ENCODE measurements at places on chromosomes 2 and 18. TPM values are rescaled to one million over a fixed set of nuclear protein-coding genes. Genes with fewer than 3 reads are reported as not detected.

The TRIM54 gene
- not detected for total RNA-seq

DNA sequence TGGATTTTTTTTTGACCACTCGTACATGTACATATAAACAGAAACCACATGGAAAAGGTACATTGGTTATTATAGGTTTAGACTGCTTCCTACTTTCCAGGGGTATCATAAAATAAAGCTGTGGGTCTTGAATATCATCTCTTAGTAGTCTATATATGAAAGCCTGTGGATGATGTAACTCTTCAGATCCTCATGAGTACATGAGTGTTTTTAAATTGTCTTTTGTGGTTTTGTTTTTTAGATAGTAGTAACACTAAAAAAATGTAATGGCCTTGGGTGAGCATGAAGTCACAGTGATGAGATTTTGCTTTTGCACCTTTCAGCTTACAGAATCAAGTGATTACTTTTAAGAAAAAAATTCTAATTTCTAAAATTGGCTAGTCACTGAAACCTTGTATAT lies 80.2 kb downstream of the RAB3GAP1 start:
- no peak for DNase-seq

GRCh38 chr2:221708902-221709301 lies 136.8 kb upstream of the EPHA4 start:
- no peak for DNase-seq

DNA sequence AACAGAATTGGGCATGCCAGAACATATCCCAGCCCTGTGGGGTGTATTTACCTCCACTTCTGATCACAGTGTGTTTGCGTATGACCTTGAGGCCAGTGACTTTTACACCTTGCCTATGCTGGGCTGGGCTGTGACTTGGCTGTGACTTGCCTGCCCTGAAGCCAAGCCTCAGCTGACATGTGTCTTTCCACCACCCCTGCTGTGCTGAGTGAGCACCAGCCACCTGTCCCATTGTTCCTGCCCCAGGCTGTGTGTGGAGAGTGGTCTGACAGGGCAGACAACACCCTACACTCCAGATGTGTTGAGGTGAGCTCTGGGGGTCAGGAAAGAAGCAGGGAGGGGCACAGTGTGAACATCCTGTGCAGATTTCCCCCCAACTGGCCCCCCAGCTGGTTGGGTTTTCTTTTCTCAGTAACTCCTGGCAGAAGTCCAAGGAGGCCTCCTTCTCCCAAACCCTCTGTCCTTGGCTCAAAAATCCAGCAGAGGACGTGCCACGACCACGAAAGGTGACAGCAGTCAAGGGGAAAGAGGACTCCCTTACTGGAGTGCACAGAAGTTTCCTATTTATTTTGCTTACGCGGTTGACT lies 5.1 kb upstream of the STEAP3 start:
- DNase-seq, result no peak

The PTPN18 gene
- total RNA-seq, result 67.6 TPM

The SF3B6 gene
- total RNA-seq, result 43.7 TPM

DNA sequence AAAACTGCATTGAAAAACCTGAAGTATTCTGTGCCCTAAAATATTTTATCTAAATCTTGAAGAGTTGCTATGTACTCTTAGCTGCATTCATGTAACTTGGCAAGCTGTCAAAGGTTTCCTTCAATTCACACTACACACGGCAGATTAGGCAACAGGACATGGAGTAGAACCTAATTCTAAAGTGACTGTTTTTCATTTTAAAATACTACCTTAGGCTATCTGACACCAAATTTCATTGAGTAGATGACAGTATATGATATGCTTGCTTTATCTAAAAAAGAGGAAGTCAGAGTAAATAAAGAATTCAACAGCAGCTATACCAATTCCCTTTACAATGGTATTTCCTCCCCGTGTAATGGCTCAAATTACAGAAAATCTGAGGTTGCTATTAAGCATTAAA lies 45.4 kb downstream of the EXOC6B start:
- DNase-seq, result no peak

The KCNG2 gene
- total RNA-seq, result not detected

DNA sequence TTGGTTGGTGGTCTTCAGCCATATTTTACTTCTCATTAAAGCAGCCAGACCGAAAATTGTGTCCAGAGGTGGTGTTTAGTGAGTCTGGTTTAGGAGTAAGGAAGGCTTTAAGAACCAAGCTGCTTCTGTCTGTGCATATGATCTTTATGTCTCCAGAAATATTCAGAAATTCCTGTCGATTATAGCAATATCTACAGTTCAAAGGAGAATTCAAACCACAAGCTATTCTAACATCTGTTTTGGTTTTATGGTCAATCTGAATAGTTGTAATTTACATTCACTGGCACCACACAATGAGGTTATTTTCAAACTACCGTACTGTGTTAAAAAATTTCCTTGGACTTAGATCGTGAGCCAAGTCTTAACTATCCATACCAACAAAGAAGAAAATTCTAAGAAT lies 11.3 kb downstream of the UPP2 start:
- no peak for DNase-seq

The EVX2 gene
- total RNA-seq, result not detected

The LONRF2 gene
- total RNA-seq, result 0.19 TPM

The KIF5C gene
- total RNA-seq, result 9.5 TPM

- DNase-seq, result no peak
Measured at GRCh38 chr2:232320443-232320803, 58.1 kb upstream of the ALPP start.

DNA sequence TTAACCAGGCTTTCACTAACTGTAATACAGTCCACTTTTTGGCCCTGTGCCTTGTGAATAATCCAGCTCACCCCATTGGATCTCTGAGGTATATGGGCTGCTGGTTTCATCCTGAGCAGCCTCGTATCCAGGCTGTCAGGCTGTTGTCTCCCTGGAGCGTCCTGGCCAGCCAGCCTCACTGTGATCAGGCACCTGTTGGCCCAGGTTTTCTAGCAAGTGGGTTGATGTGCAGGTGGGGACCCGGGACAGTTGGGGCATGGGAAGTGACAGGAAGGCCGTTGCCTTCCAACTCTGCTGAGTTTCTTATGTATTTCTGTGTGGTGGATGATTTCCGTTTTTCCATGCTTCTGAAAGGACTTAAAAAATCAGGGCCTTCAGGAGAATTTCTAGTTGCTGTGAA lies 132.4 kb downstream of the ACOXL start:
- no peak for DNase-seq

The LRRC30 gene
- total RNA-seq, result not detected

GRCh38 chr2:36446294-36446693 lies 90.7 kb downstream of the CRIM1 start:
- DNase-seq, result no peak

GRCh38 chr2:47033102-47033880 lies 117.7 kb upstream of the MCFD2 start:
- DNase-seq, result no peak

- no peak for DNase-seq
Measured at GRCh38 chr2:234414596-234414995, 82.3 kb downstream of the ARL4C start.

- no peak for DNase-seq
Measured at GRCh38 chr18:75169411-75169810, 39.5 kb downstream of the PTGR3 start.

DNA sequence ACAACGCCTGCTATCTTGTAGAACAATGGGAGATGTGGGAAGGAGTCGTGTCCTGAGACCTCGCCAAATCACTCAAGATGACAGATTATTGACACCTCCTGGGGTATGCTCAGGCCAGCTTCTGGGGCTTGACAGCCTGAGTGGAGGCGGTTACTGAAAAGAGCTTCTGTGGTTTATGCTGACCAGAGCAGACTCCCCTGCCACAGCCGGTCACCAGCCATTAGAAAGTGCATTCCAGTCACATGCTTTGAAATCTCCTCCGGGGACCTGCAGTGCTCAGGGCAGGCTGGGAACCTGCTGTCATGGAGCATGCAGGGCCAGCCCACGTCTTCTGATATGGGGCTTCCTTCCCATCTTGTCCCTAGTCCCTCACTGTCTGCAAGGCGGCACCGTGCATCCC lies 215.9 kb downstream of the SEPTIN10 start:
- no peak for DNase-seq

The BCL2 gene
- 201 TPM for total RNA-seq

DNA sequence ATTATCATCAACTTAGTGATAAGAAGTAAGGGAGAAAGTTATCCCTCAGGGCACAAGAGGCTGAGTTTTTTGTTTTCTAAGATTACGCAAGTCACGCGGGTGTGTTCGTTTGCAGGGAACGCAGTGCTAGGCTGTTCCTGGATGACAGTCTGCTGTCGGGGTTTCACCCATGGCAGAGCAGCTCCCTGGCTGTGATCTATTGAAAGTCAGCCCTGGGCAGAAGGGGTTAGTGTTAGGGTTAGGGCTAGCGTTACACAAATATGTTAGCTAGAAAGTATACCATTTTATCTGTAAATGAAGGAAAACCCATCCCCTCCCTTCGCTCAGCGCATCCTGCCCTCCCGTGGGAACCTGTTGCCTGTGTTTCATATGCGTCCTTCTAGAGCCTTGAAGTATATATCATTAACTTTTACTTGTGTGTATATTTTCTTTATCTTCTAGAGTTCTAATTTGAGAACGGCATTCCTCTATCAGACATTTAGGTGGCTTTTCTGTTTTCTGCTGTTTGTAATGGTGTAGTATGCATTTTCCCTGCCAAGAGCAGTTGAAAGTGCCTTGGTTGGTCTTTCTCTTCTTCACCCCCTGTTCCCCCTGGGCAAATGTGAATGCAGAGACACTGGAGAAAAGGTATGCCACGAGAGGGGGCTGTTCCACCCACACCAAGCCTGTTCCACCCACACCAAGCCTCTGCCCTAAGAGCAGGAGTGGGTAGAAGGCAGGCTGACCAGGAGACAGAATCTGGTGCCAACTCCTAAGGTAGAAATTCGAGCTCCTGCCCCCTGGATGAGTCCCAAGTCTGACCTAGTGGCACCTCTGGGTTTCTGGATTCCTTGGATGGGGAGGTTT lies 47.0 kb downstream of the ARMC9 start:
- no peak for DNase-seq

The C2orf80 gene
- total RNA-seq, result not detected

The CNDP1 gene
- 0.16 TPM for total RNA-seq

DNA sequence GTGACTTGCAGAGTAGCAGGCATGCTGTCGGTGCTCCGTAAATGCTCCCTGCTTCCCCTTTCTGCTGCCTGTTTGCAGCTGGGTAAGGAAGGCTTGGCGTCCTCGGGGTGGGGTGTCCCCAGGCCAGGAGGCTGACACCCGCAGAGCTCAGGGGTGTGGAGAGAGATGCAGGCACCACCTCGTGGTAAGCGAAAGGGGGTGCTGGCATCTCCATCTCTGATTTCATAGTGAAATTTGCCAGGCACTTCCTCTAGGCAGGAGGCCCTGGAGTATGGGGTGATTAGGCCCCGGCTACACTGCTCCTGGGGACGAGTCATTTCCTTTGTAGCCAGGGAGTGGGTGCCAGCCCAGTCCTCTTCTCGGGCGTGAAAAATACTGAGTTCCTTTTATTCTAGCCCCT lies 160.4 kb downstream of the KLHL29 start:
- no peak for DNase-seq

- no peak for DNase-seq
Measured at GRCh38 chr18:6865251-6865650, 135.7 kb downstream of the ARHGAP28 start.

DNA sequence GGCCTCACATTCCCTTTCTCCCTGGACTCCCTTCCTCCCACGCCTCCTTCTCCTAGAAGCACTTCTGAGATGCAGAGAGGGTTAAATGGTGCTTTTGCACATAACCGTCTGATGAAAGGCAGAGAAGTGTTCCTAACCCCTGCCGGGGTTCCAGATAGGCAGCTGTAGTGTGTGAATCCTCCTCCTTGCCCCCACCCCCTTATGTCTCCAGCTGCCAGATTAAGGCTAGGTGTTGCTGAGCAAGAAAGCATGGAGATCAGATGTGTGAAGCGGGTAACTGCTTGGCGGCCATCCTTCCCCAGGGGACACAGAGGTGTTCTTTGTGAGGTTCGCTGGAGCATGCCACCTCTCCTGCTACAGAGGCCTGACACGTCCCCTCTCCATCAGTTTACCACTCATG lies 88.3 kb downstream of the NRP2 start:
- DNase-seq, result no peak

Measured in T-cell (primary cell).